A549 treated with DMSO at 1 μM for 4 hours (cell line): ENCODE measurements at places on chromosomes 3 and 15. TPM values are rescaled to one million over a fixed set of nuclear protein-coding genes. Genes with fewer than 3 reads are reported as not detected.

Gene PIK3CA
- 5.8 to 8.1 TPM (median 6.6 TPM) in 5 replicates for total RNA-seq

Gene VEPH1
- 0.07 to 0.14 TPM (median 0.07 TPM) in 3 of 5 replicates, not detected in the others for total RNA-seq

Gene HCLS1
- total RNA-seq = 0.07 to 0.20 TPM (median 0.16 TPM) in 4 of 5 replicates, not detected in the other

Gene RBPMS2
- total RNA-seq = 7.5 to 9.4 TPM (median 8.4 TPM) in 5 replicates

Gene RHOV
- total RNA-seq = 4.9 to 6.1 TPM (median 5.3 TPM) in 5 replicates

Gene SLC12A1
- not detected in 5 replicates for total RNA-seq

Gene GOLIM4
- 16.7 to 22.9 TPM (median 20.9 TPM) in 5 replicates for total RNA-seq

Gene GOLGA6L1
- total RNA-seq = not detected in 5 replicates

Gene NANOGP8
- not detected in 5 replicates for total RNA-seq

Gene TGM5
- total RNA-seq = not detected in 5 replicates

Gene FEZF2
- total RNA-seq = not detected in 5 replicates

Gene MEX3B
- 4.6 to 6.7 TPM (median 5.4 TPM) in 5 replicates for total RNA-seq

Gene RGMA
- total RNA-seq = 0.10 to 0.46 TPM (median 0.28 TPM) in 4 of 5 replicates, not detected in the other

Gene SORD
- total RNA-seq = 33.9 to 39.3 TPM (median 36.9 TPM) in 5 replicates

Gene SPSB4
- total RNA-seq = 0.10 to 0.27 TPM (median 0.16 TPM) in 5 replicates

Gene PYGO1
- total RNA-seq = 7.5 to 9.7 TPM (median 7.9 TPM) in 5 replicates

Gene KBTBD12
- total RNA-seq = not detected in 5 replicates

Gene KCNMB3
- total RNA-seq = 0.91 to 1.6 TPM (median 1.2 TPM) in 5 replicates

Gene BTBD1
- total RNA-seq = 49.5 to 64.7 TPM (median 57.2 TPM) in 5 replicates

Gene NAA50
- total RNA-seq = 168 to 192 TPM (median 186 TPM) in 5 replicates

Gene CSPG5
- total RNA-seq = 0.77 to 1.3 TPM (median 1.0 TPM) in 5 replicates

Gene LXN
- 67.0 to 95.7 TPM (median 80.0 TPM) in 5 replicates for total RNA-seq

Gene DUOXA1
- 0.08 to 0.18 TPM (median 0.17 TPM) in 5 replicates for total RNA-seq

Gene SNRPA1
- 114 to 135 TPM (median 115 TPM) in 5 replicates for total RNA-seq

Gene LYZL4
- total RNA-seq = not detected in 5 replicates

Gene GOLGA6L9
- total RNA-seq = 2.4 to 3.5 TPM (median 3.0 TPM) in 5 replicates

Gene CADPS
- total RNA-seq = not detected in 5 replicates

Gene XCR1
- not detected in 5 replicates for total RNA-seq

Gene MORC1
- not detected in 5 replicates for total RNA-seq

Gene GOLGA8J
- total RNA-seq = 0.10 TPM in 1 of 5 replicates, not detected in the others
